ENCODE measurements at places on chromosomes 16 and 17. TPM values are rescaled to one million over a fixed set of nuclear protein-coding genes. Genes with fewer than 3 reads are reported as not detected.

The SEC14L5 gene
- not detected for total RNA-seq

The HBA2 gene
- total RNA-seq = not detected

The TBX2 gene
- total RNA-seq = 0.44 TPM

The SPEM3 gene
- total RNA-seq = not detected

The ABCA8 gene
- not detected for total RNA-seq

The PRSS8 gene
- total RNA-seq = not detected

The PLXDC1 gene
- total RNA-seq = 5.6 TPM

The CBLN1 gene
- total RNA-seq = not detected

DNA sequence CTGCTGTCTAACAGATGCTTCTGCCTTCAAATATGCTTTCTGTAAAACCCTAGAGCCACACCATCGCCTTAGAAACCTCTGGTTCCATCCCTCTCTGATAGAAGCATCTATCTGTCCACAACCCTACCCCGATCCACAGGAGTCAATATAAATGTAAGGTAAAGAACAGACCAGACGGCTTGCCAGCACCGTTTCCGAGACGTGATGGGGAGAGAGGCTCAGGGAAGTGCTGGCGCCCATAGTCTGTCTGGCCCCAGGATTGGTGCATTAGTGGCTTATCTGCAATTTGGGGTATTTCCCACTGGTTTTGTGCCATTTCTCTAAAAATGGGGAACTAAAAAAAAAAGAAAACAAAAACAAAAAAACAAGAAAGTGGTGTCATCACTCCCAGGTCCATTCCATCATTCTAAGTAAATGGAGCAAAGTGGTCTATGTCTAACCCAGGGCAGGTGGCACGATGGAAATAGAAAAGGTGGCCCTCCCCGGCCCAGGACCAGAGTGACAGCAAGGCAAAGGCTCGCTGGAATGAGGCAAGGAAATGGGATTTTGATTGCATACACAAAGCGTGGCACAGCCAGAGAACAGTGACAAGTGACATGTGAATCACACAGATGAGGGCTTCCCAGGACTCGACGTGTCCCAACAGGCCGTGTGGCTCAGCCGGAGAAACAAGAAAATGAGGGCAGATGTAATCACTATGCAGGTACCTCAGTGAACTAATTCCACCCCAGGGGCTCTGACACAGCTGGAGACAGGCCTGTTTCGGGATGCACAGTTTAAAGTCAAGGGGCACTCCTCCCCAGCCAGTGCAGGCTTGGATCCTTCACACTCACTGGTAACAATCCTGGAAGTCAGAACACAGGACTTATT, 125.6 kb downstream of the GAS7 start:
- no peak overlapping the region for H3K4me3 ChIP-seq
- DNase-seq = no peak
- no peak overlapping the region for H3K27ac ChIP-seq
- no peaks in the 10 kb centered on the region for H3K4me1 ChIP-seq

GRCh38 chr16:60299241-60299776, 1565.2 kb upstream of the GOT2 start:
- H3K4me3 ChIP-seq = no peak overlapping the region
- H3K4me1 ChIP-seq = no peaks in the 10 kb centered on the region
- H3K36me3 ChIP-seq = no peaks in the 10 kb centered on the region
- no peak for DNase-seq

DNA sequence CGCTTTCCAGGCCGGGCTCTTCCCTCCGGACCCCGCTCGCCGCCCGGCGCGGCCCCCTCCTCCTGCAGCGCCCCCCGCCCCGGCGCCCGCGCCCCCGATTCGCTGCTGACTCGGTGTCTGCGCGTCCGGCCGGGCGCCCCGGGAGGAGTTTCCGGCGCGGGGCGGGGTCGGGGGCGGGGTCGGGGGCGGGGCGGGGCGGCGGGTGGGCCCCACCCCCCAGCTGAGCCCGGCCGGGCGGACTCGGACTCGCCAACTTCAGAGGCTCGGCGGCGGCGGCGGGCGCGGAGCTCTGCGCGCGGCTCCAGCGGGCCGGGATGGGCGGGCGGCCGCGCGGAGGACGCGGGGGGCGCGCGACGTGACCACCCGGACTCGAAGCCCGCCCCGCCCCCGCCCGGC, at the start of gene METRNL:
TSS of gene METRNL (plus strand) at position 258 of the 396 bp plus-strand sequence. CDS start 207 bp downstream, outside the sequence.
- H3K4me1 ChIP-seq = peaks cover 36% of the 10 kb centered on the region
- H3K36me3 ChIP-seq = peaks cover 5% of the 10 kb centered on the region
- no peak within 1 kb of the TSS for H3K27ac ChIP-seq
- H3K4me3 ChIP-seq = peak within 1 kb of the TSS; percentile 74
- peak; percentile 84 for DNase-seq

DNA sequence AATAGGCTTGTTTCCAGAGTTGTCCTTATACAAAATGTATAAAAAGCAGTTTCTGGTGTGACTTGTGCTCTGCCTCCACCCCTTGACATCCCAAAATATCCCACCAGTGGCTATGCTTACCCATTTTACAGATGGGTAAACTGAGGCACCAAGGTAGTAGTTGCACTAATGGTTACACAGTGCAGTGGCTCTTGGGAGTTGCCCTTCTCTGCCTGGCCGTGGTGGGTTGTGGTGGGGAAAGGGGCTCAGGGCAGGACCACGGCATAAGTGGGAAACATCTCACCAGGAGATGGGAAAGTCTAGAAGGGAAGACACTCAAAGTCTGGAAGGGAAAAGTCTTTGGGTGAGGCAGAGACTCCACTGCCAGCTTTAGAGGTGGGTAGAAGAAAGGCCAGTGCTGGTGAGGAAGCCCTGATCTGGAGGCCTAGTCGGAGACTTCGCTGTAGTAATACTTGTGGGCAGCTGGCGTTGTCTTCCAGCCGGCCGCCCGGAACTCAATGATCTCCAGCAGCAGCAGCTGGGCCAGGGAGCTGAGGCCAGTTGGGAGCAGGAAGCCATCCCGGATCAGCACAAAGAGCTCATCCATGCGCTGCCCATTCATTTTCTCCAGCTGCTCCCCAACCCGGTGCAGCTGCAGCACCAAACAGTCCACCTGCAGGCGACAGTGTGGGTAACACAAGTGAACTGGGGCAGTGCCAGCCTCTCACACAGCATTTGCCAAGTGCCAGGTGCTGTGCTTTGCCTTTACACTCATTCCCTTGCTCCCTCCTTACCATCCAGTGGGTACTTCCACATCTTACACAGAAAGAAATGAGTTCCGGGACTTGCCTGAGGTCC, 4.5 kb downstream of the MIF4GD start:
- no peak overlapping the region for H3K4me3 ChIP-seq
- DNase-seq = no peak
- H3K27ac ChIP-seq = no peak overlapping the region

GRCh38 chr17:73697872-73698271, 53.6 kb upstream of the SDK2 start:
- no peaks in the 10 kb centered on the region for H3K27me3 ChIP-seq
- no peaks in the 10 kb centered on the region for H3K36me3 ChIP-seq
- no peak for DNase-seq
- no peak overlapping the region for H3K27ac ChIP-seq
- no peak overlapping the region for H3K4me3 ChIP-seq

- H3K4me1 ChIP-seq = peaks cover 24% of the 10 kb centered on the region
- no peak overlapping the region for H3K4me3 ChIP-seq
- no peaks in the 10 kb centered on the region for H3K27me3 ChIP-seq
Measured at GRCh38 chr16:84570739-84571403, 47.0 kb downstream of the COTL1 start.

- H3K4me1 ChIP-seq = peaks cover 4% of the 10 kb centered on the region
- DNase-seq = no peak
- H3K36me3 ChIP-seq = no peaks in the 10 kb centered on the region
- no peak overlapping the region for H3K27ac ChIP-seq
Measured at GRCh38 chr16:74501484-74502478, 80.5 kb upstream of the CLEC18B start.

- no peaks in the 10 kb centered on the region for H3K4me1 ChIP-seq
- peak; percentile 54 for DNase-seq
- no peak overlapping the region for H3K4me3 ChIP-seq
- peaks cover 28% of the 10 kb centered on the region for H3K27me3 ChIP-seq
- no peak overlapping the region for H3K27ac ChIP-seq
- no peaks in the 10 kb centered on the region for H3K36me3 ChIP-seq
Measured at GRCh38 chr17:34542700-34543336, 36.6 kb upstream of the TMEM132E start.

GRCh38 chr17:38415250-38416194, 12.7 kb upstream of the ARHGAP23 start:
- peak overlapping the region; percentile 91 for H3K27ac ChIP-seq
- H3K4me1 ChIP-seq = peaks cover 33% of the 10 kb centered on the region
- peak overlapping the region; percentile 85 for H3K4me3 ChIP-seq

- DNase-seq = no peak
- no peaks in the 10 kb centered on the region for H3K27me3 ChIP-seq
- H3K4me1 ChIP-seq = peaks cover 16% of the 10 kb centered on the region
- no peak overlapping the region for H3K4me3 ChIP-seq
- H3K36me3 ChIP-seq = no peaks in the 10 kb centered on the region
- H3K27ac ChIP-seq = no peak overlapping the region
Measured at GRCh38 chr17:29238133-29238850, 8.4 kb upstream of the CRYBA1 start.

DNA sequence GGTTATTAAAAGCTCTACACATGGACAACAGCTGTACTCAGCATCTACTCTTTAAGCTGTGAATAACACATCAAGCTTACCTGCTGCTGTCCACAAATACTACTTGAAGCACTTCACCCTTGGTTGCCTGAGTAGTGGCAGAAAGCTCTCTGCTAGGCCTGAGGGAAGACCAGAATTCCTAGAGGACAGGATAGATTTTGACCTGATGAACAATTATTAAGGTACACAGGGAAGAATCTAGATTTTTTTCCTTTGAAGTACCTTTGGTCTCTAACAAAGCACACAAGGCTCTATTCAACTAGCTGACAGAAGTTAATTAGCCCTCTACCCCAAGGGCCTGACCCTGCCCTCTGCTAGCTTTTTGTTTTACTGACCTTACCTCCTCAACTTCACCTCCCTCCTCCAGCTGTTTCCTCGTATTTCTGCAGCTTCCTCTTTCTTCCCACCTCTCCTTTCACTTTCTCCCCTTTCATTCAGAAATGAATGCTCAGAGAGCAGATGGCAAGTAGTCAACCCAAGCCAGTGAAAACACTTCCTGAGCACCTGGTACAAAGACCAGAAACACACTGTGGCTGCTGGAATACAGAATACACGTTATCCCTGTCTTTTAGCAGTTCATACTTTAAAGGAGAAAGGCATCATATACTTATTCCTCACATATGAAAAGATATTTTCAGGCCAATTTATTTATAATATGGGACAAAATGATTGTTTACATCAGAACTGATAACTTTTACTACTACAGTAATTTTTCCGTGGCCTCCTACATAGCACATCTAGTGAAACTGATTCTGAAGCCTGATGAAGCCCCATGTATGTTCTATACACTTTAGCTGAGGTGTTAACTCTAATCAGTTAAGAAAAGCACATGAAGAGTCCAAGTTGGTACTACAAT, 5.7 kb upstream of the VEZF1 start:
- peaks cover 59% of the 10 kb centered on the region for H3K4me1 ChIP-seq
- H3K4me3 ChIP-seq = no peak overlapping the region
- H3K27ac ChIP-seq = peak overlapping the region; percentile 10
- H3K27me3 ChIP-seq = no peaks in the 10 kb centered on the region
- H3K36me3 ChIP-seq = peaks cover 1% of the 10 kb centered on the region

- H3K27ac ChIP-seq = no peak overlapping the region
- H3K27me3 ChIP-seq = peaks cover 11% of the 10 kb centered on the region
- no peak for DNase-seq
Measured at GRCh38 chr17:43457362-43457692, 26.4 kb upstream of the DHX8 start.

GRCh38 chr17:83190601-83191387, 111.4 kb downstream of the METRNL start:
- no peak overlapping the region for H3K27ac ChIP-seq
- no peak overlapping the region for H3K4me3 ChIP-seq

DNA sequence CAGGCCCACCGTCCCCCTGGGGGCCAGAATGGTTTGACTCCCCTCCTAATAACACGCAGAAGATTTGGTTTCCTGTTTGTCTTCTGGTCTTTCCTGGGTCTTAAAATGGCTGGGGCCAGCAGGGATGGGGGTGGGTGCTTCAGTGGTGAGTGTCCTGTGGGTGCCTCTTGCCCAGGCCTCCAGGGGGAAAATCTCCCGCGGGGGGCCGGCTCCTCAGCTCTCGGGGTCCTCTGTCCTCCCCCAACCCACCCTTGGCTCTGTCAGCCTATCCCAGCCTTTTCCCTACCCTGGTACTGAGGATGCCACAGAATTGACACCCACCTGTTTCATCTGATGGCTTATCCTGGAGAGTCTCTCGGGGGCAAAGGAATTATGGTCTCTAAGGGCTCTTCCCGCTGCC, 23.8 kb upstream of the SDR42E2 start:
- no peak overlapping the region for H3K27ac ChIP-seq
- H3K4me3 ChIP-seq = no peak overlapping the region

- DNase-seq = peak; percentile 71
- no peak overlapping the region for H3K4me3 ChIP-seq
- no peaks in the 10 kb centered on the region for H3K27me3 ChIP-seq
- H3K36me3 ChIP-seq = no peaks in the 10 kb centered on the region
Measured at GRCh38 chr17:65163990-65164495, 26.9 kb downstream of the RGS9 start.

GRCh38 chr16:8194794-8195193, 395.5 kb downstream of the TMEM114 start:
- no peak overlapping the region for H3K27ac ChIP-seq
- no peak for DNase-seq
- H3K36me3 ChIP-seq = no peaks in the 10 kb centered on the region

GRCh38 chr17:19650826-19651225, 2.3 kb downstream of the ALDH3A2 start:
- DNase-seq = no peak
- H3K27me3 ChIP-seq = no peaks in the 10 kb centered on the region
- H3K36me3 ChIP-seq = peaks cover 5% of the 10 kb centered on the region
- peaks cover 40% of the 10 kb centered on the region for H3K4me1 ChIP-seq
- H3K4me3 ChIP-seq = peak overlapping the region; percentile 40

- H3K4me3 ChIP-seq = no peak overlapping the region
- DNase-seq = no peak
- H3K27ac ChIP-seq = no peak overlapping the region
- H3K4me1 ChIP-seq = no peaks in the 10 kb centered on the region
- no peaks in the 10 kb centered on the region for H3K27me3 ChIP-seq
Measured at GRCh38 chr16:57962046-57962445, 8.9 kb downstream of the CNGB1 start.

DNA sequence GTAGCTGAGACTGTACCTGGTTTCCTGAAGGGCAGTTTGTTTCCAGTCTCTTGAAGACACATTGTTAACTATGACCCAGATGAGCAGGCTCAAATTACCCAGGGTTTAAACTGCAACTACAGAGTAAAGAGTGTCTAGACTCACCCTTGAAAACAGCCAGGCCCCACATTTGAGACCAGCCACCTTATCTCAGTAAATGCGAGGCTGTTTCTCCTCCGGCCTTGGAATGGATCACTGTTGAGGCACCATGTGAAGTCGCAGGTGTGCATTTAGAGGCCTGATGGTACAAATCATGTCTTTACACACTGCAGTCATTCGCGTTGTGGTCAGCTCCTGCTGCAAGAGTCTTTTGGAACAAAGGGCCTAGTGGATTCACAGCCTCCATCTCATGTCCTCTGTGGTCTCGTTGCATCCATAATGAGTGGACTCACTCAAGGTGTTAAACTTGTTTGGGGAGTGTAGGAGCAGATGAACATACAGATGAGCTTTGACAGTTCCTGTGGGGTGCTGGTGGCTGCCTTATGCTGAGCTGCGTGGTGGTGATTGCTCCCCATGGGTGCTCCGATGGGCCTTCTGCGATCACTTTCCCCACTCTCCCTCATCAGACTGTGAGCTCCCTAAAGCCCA, 18.5 kb upstream of the N4BP1 start:
- H3K4me3 ChIP-seq = no peak overlapping the region
- H3K36me3 ChIP-seq = no peaks in the 10 kb centered on the region
- H3K4me1 ChIP-seq = peaks cover 17% of the 10 kb centered on the region
- no peak for DNase-seq
- H3K27me3 ChIP-seq = no peaks in the 10 kb centered on the region
- H3K27ac ChIP-seq = no peak overlapping the region

GRCh38 chr17:60102632-60103096, 23.9 kb upstream of the HEATR6 start:
- peak overlapping the region; percentile 40 for H3K27ac ChIP-seq
- no peaks in the 10 kb centered on the region for H3K36me3 ChIP-seq
- H3K4me1 ChIP-seq = peaks cover 9% of the 10 kb centered on the region
- peak; percentile 36 for DNase-seq
